ENCODE measurements at places on chromosomes 5 and 9.

GRCh38 chr5:180802325-180803180 is at the start of gene MGAT1:
Gene MGAT1, minus strand, starts transcription at chr5:180802806. Its CDS starts 9,835 bp downstream, at chr5:180792971.
- H3K4me1 ChIP-seq = peaks cover 17% of the 10 kb centered on the region
- DNase-seq = peak; percentile 79
- H3K4me3 ChIP-seq = peak within 1 kb of the TSS; percentile 91
- peaks cover 38% of the 10 kb centered on the region for H3K36me3 ChIP-seq

GRCh38 chr9:95115104-95115503 is 202.4 kb downstream of the FANCC start:
- peaks cover 10% of the 10 kb centered on the region for H3K36me3 ChIP-seq
- H3K4me1 ChIP-seq = no peaks in the 10 kb centered on the region
- no peak for DNase-seq
- H3K27ac ChIP-seq = no peak overlapping the region
- no peak overlapping the region for H3K4me3 ChIP-seq
- no peaks in the 10 kb centered on the region for H3K27me3 ChIP-seq

DNA sequence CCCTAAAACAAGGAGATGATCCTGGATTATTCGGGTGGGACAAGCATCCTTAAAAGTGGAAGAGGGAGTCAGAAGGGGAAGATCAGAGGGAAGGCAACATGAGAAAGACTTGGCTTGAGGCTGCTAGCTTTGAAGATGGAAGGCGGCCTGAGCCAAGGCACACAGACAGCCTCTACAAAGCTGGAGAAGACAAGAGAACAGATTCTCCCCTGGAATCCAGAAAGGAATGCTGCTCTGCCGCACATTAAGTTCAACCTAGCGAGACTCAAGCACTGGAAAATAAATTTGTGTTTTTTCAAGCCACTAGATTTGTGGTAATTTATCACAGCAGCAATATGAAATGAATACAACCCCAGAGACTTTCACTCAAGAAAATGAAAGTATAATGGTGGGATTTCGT is 17.9 kb downstream of the SLC36A3 start:
- H3K4me1 ChIP-seq = no peaks in the 10 kb centered on the region
- no peaks in the 10 kb centered on the region for H3K27me3 ChIP-seq
- no peaks in the 10 kb centered on the region for H3K36me3 ChIP-seq

DNA sequence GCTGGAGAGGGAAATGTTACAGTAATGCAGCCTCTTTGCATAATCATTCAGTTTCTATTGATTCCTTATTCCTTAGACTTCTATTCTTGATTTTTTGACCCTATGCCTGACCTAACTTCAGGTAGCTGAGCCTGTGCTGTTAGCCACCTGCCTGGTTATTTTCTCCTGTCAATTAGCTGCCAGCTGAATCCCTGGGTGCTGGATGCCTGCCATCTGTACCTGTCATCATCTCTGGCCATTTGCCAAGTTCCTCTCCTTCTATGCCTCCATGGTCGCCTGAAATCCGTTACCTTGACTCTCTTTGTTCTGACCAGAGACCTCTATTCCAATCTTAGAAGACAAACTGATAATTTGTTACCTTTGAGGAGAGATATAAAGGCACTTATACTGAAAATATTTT is 178.3 kb downstream of the CAVIN4 start:
- H3K27me3 ChIP-seq = no peaks in the 10 kb centered on the region
- H3K27ac ChIP-seq = no peak overlapping the region
- no peaks in the 10 kb centered on the region for H3K4me1 ChIP-seq
- no peak for DNase-seq
- H3K4me3 ChIP-seq = no peak overlapping the region
- no peaks in the 10 kb centered on the region for H3K36me3 ChIP-seq

DNA sequence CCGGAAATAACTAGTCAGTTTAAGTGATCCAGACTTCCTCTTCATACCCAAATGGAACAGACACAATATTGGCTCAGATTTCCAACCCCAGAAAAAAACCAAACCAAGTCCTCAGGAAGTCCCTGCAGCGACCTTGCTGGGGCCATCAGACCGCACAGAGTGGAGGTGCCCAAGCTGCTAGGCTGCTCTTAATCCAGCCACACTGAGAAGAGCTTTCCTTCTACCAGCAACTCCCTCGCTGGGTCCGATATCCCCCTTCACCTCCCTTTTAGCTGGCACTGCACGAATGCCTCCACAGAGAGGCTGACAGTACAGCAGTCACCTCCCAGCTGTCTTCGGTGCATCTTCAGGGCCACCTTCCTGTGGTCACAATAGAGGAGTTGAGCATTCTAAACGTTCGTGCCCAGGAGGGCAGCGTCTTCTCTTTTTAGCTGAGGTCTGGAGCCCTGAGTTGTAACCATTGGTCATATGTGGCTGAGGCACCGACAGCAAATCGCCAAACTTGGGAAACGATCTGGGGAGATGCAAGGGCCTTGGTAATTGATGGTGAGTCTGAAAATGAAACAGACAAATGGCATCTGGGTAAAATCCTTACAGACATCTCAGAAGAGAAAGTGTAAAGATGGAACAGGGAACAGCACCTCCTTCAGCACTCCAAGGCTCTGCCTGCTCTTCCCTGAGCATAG is 5.7 kb downstream of the NAIF1 start:
- no peak overlapping the region for H3K27ac ChIP-seq
- DNase-seq = no peak
- peaks cover 7% of the 10 kb centered on the region for H3K4me1 ChIP-seq
- H3K4me3 ChIP-seq = no peak overlapping the region
- H3K27me3 ChIP-seq = no peaks in the 10 kb centered on the region
- H3K36me3 ChIP-seq = peaks cover 13% of the 10 kb centered on the region

DNA sequence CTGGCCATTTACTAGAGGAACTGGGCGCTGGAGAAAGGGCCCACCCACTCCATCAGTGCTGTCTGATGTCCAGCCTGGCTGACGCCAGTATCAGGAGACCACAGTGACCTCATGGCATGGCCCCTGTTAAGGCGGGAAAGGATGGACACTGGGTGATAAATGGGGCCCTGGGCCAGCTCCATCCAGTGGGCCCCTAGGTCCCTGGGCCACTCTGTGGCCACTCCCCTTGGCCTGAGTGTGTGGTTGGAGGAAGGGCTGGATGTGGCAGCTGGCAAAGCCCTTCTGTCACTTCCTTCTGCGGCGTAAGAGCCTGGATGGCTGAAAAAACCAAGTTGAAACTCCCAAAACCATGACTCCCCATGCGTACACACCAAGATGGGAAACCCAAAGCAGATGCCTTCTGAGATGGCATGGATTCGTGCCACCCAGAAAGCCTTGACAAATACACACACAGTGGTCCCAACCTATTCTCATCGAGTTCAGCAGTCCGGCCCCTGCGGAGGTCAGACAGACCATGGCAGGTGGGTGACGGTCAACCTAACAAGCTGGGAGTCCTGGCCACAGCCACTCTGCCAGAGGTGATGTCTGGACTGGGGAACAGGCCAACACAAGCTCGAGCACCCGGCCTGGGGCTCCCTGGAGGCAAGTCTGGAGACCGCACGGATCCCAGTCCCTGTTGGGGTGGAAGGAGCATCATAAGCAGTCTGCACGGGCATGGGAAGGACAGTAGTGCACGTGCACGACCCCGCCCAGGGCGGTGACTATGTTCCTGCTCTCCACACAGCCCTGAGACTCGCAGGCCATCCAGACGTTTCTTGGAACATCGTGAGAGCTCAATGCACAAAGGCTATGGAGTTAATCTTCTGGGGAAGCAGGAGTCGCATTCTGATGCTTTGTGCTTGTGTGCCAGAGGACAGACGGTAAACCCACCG is 45.2 kb upstream of the NOTCH1 start:
- no peak overlapping the region for H3K27ac ChIP-seq
- peaks cover 34% of the 10 kb centered on the region for H3K4me1 ChIP-seq
- no peak overlapping the region for H3K4me3 ChIP-seq
- H3K27me3 ChIP-seq = peaks cover 3% of the 10 kb centered on the region
- DNase-seq = no peak

DNA sequence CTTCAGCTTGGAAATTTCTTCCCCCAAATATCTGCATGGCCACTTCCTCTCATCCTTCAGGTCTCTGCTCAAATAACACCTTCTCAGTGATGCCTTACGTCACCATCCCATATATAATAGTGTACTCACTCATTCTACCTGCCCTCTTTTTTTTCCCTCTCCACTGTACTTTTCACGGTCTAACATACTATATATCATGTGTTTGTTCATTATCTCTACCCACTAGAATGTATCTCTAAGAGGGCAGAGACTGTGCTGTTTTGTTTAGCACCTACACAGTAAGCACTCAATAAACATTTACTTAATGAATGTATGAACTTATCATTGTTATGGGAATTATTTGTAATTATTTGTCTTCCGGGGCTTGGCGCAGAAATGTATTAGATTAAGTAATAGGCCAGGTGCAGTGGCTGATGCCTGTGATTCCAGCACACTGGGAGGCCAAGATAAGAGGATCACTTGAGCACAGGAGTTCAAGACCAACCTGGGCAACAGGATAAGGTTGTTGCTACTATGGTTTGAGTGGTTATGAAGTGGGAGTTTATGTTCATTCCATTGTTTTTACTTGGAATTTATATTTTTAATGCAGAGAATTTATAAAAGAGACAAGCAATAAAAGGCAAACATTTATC is 6.0 kb upstream of the IL13 start:
- H3K27me3 ChIP-seq = peaks cover 19% of the 10 kb centered on the region
- H3K4me3 ChIP-seq = no peak overlapping the region
- H3K27ac ChIP-seq = no peak overlapping the region
- DNase-seq = no peak
- H3K36me3 ChIP-seq = no peaks in the 10 kb centered on the region

DNA sequence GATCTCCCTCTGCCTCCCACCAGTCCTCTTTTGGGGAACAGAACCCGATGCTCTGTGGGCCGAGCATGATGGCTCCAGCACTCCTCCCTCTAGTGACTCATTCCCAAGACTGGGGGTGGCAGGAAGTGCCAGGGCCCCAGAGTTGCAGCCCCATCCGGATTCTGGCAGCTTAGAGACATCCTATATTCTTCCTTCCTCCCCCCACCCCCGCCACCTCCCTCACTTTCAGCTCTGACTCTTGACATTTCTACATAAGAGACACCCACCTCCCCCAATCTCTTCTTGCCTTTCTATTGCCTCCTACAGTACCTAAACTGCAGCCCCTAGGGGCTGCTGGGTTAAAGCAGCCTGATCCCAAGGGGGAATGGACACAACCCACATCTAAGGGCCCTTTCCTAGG is 47.1 kb upstream of the MATR3 start:
- H3K27me3 ChIP-seq = no peaks in the 10 kb centered on the region
- peaks cover 2% of the 10 kb centered on the region for H3K4me1 ChIP-seq
- no peaks in the 10 kb centered on the region for H3K36me3 ChIP-seq
- no peak for DNase-seq
- no peak overlapping the region for H3K27ac ChIP-seq
- no peak overlapping the region for H3K4me3 ChIP-seq
